ENCODE measurements at places on chromosomes 6 and 20.

DNA sequence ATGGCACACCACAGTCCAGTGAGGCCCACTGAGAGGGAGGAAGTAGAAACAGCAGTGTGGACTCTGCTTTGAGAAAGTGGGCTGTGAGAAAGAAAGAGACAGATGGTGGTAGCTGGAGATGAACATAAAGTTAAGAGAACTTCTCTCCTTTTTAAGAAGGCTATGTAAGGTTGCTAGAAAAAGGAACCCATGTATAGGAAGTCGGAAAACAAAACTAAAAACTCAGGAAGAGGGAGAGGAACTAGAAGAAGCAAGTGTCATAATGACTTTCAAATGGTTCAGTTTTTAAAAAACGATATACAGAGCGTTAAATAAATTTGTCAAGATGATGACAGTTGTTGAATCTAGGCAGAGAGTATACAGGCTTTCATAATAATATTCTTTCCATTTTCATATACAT, 25.4 kb upstream of the GMNN start:
- DNase-seq: no peak

DNA sequence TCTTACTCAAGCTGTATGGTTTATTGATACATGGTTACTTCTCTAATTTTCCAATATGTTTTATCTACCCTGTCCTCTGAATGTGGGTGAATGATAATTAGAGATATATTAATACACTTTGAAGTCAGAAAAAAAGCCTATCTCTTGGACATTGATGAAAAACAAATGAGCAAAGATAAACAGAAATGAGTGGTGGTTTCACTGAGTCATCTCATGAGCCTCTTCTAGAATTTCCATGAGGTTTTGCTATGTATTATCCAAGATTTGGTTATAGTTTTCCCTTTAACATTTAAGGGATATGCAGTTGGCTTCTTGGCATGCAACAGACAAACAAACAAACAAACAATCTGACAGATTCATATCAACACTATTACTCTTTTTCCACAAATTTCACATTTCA, 586.8 kb downstream of the RFPL4B start:
- no peak for DNase-seq

DNA sequence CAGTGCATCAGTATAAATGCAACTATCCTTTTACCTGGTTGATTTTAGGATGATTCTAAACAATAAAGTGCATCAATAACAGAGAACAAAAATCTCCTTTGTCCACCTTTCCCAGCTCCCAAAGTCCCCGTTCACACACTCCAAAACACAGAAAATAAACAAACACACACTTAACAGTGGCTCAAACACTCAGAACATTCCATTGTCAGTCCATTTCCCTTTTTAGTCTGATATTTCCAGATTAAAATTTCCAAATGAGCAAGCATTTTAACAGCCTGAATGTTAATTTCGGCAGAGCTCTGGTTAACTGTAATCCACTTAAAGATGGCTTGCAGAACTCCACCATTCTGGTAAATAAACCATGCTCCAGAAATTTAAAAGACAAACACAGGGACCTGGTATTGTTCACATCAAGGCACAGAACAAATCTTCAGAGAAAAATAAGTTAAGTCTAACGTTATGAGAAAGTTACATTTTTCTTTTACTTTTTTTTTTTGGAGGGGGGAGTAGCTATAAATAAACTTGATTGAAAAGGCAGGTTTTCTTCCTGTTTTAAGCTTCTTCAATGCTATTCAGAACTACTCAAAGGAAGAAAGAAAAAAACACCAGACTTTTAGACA, 100.8 kb downstream of the DST start:
- DNase-seq: no peak

GRCh38 chr6:7685276-7685675, 40.6 kb upstream of the BMP6 start:
- DNase-seq: no peak

Measured in hematopoietic multipotent progenitor cell treated with erythropoietin and hydrocortisone succinate and interleukin-3 and kit ligand, for 15 days (in vitro differentiated cells).